Activated CD8-positive, alpha-beta memory T cell treated with anti-CD3 and anti-CD28 coated beads, Interleukin-2, amount 50 U/mL, for 4 hours (primary cell): ENCODE measurements at places on chromosomes 12 and 14.

DNA sequence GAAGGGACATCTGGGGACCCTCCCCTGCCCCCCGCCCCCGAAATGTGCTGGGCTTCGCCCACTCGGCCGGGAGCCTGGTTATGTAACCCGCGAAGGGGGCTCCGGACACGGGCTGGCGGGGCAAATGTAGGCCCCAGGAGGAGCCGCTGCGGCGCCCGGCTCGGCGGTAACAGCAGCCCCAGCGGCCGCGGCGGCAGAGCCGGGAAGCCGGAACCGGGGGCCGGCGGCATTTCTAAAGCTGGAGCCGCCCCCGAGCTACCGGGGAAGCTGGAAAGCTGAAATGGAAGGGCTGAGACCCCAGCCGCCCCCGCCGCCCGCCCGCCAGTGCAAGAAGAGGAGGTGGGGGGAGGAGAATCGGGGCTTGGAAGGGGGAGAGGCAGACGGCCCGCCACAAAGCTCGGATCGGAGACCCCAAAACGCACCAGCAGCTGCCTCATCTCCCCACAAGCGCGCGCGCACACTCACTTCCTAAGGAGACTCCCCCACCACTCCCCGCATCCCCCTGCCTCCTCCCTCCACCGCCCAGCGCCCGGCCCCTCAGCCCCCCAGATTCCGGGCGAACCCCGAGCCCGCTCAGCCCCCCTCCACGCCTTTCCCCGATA lies 1.5 kb downstream of the KDM2B start:
- peak; percentile 41 for DNase-seq

- no peak for DNase-seq
Observed at GRCh38 chr12:78483767-78484315, 380.7 kb upstream of the SYT1 start.

GRCh38 chr14:21313512-21313911 lies 33.6 kb downstream of the RPGRIP1 start:
- no peak for DNase-seq

GRCh38 chr12:55624056-55624455 lies 12.6 kb upstream of the OR10P1 start:
- DNase-seq, result no peak

DNA sequence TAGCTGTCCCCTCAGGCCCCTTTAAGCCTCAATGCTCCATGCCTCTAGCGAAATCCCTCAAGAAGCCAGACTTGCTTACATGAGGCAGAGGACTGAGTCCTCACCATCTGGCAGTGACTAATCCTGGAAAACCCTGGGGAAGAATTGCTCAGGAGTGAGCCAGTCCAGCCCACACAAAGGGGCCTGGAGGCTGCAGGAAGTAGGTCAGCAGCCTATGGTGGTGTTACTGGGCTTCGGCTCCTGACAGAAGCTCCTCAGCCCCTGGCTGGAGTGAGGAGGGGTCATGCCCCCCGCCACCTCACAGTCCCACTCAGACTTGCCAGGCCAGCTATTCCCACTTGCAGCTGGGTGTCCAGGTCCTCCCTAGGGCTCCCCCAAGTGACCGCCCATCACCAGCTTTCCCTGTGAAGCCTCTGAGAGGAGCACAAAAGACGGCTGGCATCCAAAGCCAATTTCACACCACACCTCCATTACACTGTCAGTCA lies 250.5 kb downstream of the DPF3 start:
- DNase-seq, result no peak

DNA sequence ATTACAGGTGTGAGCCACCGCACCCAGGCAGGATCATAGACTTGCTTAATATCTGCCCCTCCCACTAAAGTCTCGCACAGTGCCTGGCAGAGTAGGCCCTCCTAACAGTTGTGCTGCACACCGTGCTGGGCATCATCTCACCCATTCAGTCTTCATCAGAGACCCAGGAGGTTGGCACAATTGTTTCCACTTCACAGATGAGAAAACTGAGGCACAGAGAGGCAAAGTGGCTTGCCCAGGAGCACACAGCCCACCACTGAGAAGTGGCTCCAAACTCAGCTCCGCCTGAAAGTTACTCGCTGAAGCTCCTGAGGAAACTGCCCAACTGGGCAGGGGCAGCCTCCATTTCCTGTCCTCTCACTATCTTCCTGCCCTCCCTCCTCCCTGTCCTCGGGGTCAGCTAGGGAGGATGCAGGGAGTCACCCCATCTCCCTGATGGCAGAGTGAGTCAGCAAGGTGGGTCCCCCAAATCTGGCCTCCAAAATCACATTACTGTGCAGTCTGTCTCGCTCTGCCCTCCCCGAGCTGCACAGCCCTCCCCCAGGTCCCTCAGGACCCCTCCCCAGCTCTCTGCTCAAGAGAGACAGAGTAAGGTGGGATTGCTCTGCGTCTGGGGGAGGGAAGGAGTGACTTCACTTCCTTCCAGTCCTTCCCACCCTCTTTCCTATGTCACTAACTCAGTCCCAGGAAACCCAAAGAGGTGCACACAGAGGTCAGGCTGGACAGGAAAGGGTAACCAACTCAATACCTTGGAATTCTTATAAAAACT lies 5.7 kb downstream of the SLC8B1 start:
- no peak for DNase-seq

DNA sequence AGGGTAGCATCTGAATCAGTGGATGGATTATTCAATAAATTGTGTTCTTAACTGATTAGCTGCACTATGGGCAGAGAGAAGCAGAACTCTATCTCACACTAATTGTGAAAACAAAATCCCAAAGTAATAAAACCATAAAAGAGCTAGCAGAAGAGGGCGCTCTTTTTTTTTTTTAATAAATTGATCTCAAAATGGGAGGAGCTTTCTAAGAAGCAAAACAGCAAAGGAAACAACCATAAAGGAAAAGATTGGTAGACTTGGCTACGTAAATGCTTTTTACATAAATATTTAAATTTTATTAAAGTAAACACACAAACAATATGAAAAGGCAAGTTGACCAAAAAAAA lies 1.5 kb upstream of the TM7SF3 start:
- no peak for DNase-seq

- no peak for DNase-seq
Observed at GRCh38 chr14:56194042-56194441, 75.8 kb downstream of the PELI2 start.
